ENCODE measurements at places on chromosomes 3 and 15.

GRCh38 chr15:99916668-99917223 lies 183.5 kb upstream of the LYSMD4 start:
- DNase-seq: no peak

GRCh38 chr3:72047221-72047871 lies 262.4 kb upstream of the PROK2 start:
- no peak for DNase-seq

DNA sequence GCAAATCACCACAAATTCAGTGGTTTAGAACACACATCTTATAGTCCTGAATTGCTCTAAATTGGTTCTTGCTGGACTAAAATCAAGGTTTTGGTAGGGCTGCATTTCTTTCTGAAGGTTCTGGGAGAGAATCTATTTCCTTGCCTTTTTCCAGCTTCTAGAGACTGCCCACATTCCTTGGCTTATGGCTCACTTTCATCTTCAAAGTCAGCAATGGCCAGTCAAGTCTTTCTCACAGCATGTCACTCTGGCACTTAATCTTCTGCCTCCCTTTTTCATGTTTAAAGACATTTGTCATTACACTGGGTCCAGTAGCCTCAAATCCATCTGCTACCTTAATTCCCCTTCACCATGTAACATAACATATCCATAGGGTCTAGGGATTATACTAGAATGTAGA lies 149.0 kb downstream of the NEK10 start:
- no peak for DNase-seq

GRCh38 chr15:70741107-70741531 lies 22.2 kb downstream of the UACA start:
- no peak for DNase-seq

GRCh38 chr15:59313641-59314332 lies 58.9 kb downstream of the MYO1E start:
- no peak for DNase-seq

DNA sequence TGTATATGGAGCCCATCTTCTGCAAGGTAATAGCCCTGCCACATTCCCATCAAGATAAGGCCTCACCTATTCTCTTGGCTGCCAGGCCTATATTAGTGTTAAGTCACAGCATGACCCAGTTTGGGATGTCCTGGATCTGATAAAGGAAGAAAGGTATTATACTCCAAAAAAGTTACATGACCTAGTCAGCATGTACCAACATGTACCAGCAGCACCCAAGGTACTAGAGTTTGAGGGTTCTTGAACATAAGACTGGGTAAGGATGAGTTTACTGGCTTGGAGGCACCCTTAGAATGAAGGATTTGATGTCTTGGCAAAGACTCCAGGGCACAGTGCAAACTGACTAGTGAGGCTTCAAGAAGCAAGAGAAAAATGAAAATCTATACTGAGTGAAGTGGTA lies 232.5 kb downstream of the SQOR start:
- no peak for DNase-seq
